ENCODE measurements at places on chromosomes 13 and 19. TPM values are rescaled to one million over a fixed set of nuclear protein-coding genes. Genes with fewer than 3 reads are reported as not detected.

The SMAD9 gene
- 11.5 TPM for total RNA-seq

The ZNF442 gene
- 4.3 TPM for total RNA-seq

The CD37 gene
- total RNA-seq, result 4.8 TPM

The ZSCAN4 gene
- total RNA-seq, result 0.16 TPM

The GNA15 gene
- 1.9 TPM for total RNA-seq

The TGDS gene
- total RNA-seq, result 4.9 TPM

The CPB2 gene
- not detected for total RNA-seq

The CEACAM8 gene
- 0.35 TPM for total RNA-seq

The RYR1 gene
- total RNA-seq, result 1.3 TPM

GRCh38 chr13:90943946-90944345, 403.5 kb upstream of the MIR17HG start:
- DNase-seq, result no peak

- DNase-seq, result no peak
These were observed 31.7 kb downstream of the BRD4 start for GRCh38 chr19:15300533-15301197.

GRCh38 chr13:41150058-41150457, 17.5 kb upstream of the KBTBD6 start:
- no peak for DNase-seq

GRCh38 chr13:109436841-109437240, 349.5 kb downstream of the IRS2 start:
- no peak for DNase-seq

GRCh38 chr13:76481738-76482137, 404.5 kb downstream of the KCTD12 start:
- DNase-seq, result no peak

DNA sequence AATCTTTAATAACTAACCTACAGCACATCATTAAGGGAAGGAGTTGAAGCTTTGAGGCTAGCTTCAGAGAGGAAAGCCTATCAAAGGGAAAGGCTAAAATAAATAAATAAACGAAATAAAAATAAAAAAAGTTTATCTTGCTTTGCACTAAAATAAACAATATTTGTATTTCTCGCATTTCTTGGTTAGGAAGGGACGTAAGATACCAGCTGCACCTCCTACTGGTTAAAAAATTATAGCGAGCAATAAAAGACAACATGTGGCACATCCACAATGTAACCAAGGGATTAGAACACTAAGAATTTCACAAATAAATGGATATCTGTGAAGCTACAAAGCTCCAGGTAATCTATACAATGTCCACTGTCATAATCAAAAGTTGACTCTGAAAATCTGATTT, 194.5 kb downstream of the DACH1 start:
- DNase-seq, result no peak

GRCh38 chr13:61415749-61416148, at the start of gene PCDH20:
TSS of gene PCDH20 (minus strand) at chr13:61415849. CDS start at chr13:61415158, 691 bp downstream.
- DNase-seq, result no peak

DNA sequence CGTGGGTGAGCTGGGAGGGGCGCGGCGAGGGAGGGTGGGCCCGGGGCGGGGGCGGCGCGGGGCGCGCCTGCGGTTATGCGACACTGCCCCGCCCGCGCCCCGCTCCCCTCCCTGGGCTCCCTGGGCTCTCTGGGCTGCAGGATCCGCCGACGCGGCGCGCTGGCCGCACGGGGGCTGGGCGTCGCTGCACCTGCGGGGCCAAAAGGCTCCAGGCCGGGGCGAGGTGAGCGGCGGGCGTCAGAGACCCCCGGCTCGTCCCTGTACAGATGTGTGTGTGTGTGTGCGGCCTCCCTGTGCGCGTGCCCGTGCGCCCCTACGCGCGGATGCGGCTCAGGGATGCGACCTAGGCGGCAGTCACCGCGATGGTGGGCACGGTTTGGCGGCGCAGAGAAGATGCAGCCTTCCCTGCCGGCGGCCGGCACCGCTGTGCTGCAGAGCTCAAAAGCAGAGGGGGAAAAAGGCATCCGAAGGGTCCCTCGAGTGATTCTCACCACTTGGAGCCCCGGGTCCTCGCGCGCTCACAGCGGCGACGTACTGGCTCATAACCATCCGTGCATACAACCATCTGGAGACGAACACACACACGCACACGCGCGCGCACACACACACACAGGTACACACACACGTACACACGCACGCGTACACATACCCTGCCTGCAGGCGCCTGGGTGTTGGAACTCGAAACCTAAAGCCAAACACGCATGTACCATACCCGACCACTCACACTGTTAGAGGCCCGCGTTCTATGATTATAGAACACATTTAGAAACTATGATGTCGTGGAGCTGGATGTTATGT, 709 bp downstream of the ATP8A2 start:
- no peak for DNase-seq

DNA sequence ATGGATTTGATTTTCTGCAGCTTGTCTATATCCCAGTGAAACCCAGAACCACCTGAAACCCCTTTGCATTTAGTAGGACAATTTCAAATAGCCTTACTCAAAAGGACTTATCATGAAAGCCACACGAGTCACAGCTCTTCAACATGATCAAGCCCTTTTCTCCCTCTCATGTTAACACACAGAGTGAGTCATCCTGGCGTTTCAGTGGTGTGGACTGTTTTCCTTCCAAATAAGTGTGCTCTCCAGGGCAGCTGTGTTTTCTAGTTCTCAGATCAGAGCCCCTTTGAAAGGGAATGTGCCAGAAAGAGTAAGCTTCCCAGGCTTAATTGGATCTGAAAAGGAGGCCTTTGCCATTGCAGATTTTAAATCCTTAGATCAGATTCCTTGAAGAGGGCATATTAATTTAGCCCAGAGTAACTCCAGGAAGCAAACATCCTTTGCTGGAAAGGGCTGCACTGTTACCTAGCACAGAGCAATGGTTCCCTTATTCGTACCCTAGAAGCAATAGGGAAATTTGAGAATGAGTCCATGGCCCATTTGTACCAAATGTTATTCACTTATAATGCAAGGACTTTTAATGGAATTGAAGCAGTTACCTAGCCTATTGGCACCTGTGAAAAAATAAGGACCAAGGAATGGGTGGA, 51.3 kb downstream of the ERICH6B start:
- no peak for DNase-seq

GRCh38 chr19:33988601-33989000, 183.7 kb upstream of the LSM14A start:
- no peak for DNase-seq

- no peak for DNase-seq
These were observed 55.6 kb upstream of the ALOX5AP start for GRCh38 chr13:30679483-30680330.

DNA sequence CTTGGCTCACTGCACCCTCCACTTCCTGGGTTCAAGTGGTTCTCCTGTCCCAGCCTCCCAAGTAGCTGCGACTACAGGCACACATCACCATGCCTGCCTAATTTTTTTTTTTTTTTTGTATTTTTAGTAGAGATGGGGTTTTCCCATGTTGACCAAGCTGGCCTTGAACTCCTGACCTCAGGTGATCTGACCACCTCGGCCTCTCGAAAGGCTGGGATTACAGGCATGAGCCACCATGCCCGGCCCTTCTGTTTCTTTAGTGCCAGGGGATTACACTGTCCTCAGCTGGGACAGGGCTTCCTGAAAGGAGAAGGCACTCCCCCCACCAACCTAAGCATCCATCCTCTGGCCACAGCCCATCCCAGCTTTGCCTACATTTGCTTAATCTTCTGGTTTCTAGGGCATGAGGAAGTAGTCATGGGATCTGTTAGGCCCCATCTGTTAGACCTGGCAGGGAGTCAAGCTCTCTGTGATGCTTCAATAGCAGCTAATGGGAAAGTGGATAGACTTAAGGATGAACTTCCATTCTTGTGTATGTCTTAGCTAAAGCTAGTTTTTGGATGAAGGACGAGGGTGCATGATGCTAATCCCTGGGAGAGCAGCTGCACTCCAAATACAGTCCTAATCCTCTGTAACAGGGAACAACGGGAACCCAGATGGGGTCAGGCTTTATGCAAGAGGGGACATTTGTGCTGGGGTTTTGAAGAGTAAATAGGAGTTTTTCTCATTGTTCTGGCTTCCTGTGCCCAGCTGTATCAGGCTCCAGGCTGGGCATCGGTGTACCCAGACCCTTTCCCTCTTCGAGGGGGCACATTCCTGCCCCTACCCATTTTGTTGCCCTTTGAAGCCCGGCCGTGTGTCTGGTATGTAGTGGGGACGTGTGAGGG, 2.6 kb downstream of the VAV1 start:
- DNase-seq, result no peak

GRCh38 chr19:8566855-8567254, 10.4 kb downstream of the MYO1F start:
- no peak for DNase-seq

- no peak for DNase-seq
These were observed 2521.1 kb downstream of the PCDH9 start for GRCh38 chr13:64709079-64709478.

GRCh38 chr19:41027273-41027967, 36.3 kb downstream of the CYP2B6 start:
- DNase-seq, result no peak

- DNase-seq, result no peak
These were observed 109.8 kb upstream of the GPC6 start for GRCh38 chr13:93116809-93117208.

- DNase-seq, result no peak
These were observed 18.8 kb upstream of the RANBP3 start for GRCh38 chr19:5996623-5997320.

- DNase-seq, result no peak
These were observed 52.8 kb downstream of the SLC6A16 start for GRCh38 chr19:49272204-49272603.

- DNase-seq, result no peak
These were observed 5.5 kb upstream of the POU4F1 start for GRCh38 chr13:78608688-78609463.

- no peak for DNase-seq
These were observed 6.3 kb upstream of the RB1 start for GRCh38 chr13:48297131-48297786.

- no peak for DNase-seq
These were observed 9.4 kb upstream of the DPY19L3 start for GRCh38 chr19:32396046-32396652.

- DNase-seq, result no peak
These were observed 129.3 kb upstream of the SERP2 start for GRCh38 chr13:44244288-44244687.

DNA sequence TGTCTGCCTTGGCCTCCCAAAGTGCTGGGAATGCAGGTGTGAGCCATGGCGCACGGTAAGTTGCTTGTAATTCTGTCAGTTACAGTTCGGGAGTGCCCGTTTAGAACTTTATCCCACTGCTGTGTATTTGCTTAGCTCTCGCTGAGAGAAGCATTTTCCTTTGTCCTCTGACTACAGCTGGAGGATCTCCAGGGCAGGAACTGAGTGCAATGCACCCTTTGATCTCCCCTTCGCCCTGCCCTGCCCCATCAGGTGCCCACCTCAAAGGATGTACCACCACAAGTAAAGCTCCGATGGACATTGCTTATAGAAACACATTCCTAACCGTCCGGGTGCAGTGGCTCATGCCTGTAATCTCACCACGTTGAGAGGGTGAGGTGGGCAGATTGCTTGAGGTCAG, 6.5 kb downstream of the BRME1 start:
- no peak for DNase-seq

DNA sequence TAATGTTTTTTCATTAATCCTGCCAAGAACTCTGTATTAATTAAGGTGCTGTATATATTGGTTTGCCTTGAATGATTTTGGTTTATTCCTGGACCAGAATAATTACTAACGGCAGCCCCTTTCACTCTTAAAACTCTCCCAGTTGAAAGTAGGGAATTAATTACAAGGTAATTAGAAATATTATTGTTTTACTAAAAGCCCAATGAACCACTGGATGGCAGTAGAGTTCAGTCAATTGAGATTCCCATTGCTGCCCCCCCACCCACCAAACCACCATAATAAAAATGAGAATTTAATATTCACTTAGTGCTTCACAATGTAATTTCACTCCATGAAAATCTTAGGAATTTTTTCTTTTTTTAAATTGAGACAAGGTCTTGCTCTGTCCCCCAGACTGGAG, 13.7 kb downstream of the WBP4 start:
- DNase-seq, result no peak

GRCh38 chr19:57452307-57452706, 4.6 kb downstream of the VN1R1 start:
- no peak for DNase-seq
